Activated CD4-positive, alpha-beta T cell treated with anti-CD3 and anti-CD28 coated beads, Interleukin-2, amount 10 ng/mL, durations not matched to agents 24 days and 14 days (primary cell): ENCODE measurements at places on chromosomes 2 and 18. TPM values are rescaled to one million over a fixed set of nuclear protein-coding genes. Genes with fewer than 3 reads are reported as not detected.

The EML4 gene
- 51.3 and 54.9 TPM in 2 replicates for total RNA-seq

DNA sequence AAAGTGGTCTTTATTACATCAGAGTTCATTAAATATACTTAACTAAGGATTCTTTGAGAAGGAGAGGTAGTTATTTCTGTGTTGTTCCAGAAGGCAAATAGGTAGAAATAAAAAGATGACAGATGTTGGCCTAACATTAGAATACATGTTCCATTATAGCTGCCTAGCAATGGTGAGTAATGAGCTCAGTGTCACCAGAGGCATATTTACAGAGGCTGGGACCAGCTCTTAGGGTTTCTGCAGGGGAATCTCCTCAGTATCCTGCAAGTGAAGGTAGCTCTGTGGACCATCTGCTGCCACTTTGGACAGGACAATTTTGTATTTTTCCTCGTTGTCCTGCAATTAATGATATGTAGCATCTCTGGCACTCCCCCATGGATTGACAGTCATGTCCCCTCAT, 416.0 kb downstream of the THSD7B start:
- no peak for DNase-seq
- H3K27me3 ChIP-seq, result no peaks in the 10 kb centered on the region

DNA sequence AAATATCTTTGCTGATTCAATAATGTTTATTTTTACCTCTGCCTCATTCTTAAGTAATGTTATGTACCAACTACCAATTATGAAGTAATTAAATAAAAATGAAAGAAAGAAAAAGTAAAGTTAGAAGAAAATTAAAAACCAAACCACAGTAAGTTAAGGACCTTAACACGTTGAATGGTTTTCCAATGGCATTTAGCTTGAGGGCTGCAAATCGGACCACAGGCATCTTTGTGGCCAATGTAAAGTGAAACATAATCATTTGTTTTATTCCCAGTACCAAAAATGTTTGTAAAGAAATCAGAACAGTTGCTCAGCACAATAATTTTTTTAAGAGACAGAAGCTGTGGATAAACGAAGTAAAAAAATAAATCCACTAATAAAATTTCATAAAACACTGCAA, 1455.5 kb upstream of the ZEB2 start:
- no peaks in the 10 kb centered on the region for H3K4me1 ChIP-seq
- no peaks in the 10 kb centered on the region for H3K36me3 ChIP-seq
- no peaks in the 10 kb centered on the region for H3K27me3 ChIP-seq
- no peak for DNase-seq
- H3K27ac ChIP-seq, result no peak overlapping the region

DNA sequence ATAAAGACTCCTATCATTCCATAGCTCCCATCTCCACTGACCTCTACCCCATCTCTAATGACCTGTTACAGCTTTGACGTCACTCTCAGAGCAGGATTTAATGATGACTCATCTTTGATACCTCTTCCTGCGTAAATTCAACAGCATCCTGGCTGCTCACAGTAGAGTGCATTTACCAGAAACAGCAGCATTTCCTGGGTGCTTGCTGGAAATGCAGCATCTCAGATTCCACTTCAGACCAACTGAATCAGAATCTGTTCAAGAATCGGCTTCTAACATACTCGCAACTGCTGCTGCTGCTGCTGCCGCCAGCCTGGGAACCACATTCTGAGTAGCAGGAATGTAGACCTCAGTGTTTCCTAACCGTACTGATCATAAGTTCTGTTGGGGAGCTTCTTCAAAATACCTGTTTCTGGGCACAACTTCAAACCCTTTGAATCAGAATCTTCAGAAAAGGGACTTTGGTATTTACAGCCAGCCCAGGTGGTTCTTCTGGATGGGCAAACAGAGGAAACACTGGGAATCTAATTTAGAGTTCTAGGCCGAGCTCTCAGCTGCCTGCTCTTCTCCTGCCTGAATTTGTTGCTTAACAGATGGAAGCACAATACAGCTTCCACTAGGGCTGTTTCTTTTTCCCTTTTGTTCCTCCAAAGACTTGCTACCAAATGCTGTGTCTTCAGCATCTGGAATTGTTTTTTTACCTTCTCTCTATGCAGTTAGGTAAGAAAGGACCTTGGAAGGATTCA, 241.4 kb downstream of the NCKAP5 start:
- H3K4me1 ChIP-seq, result peaks cover 2% of the 10 kb centered on the region
- DNase-seq, result peak; percentile 59
- H3K27me3 ChIP-seq, result no peaks in the 10 kb centered on the region
- no peak overlapping the region for H3K4me3 ChIP-seq

DNA sequence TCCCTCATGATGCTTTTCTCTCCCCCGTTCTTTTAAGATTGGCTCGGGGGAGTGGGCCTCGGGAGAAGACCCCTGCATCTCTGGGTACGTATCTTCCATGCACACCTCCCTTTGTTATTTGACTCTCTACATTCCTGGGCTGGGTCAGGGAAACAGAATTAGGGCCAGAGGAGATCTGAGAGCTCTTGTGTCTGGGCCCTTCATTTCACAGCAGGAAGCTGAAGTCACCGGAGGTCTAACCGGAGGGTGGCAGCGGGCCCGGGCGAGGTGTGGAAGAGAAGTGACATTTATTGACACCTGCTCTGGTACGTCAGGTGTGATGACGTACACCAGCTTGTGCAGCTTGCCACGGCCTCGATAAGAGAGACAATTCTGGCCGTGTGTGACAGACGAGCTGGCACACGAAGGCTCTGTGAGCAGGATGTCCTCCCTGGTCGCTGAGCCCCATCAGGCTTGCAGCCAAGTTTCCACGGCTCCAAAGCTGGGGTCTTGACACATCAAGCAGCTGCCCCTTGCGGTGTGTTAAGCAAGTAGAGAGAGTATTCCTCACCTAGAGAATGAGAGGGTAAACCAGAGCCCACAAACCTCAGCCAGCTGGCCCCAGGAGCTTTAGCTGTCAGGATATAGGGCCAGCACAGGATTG, 30.4 kb downstream of the TOGARAM2 start:
- DNase-seq, result peak; percentile 82
- H3K36me3 ChIP-seq, result no peaks in the 10 kb centered on the region
- no peaks in the 10 kb centered on the region for H3K27me3 ChIP-seq
- H3K4me1 ChIP-seq, result peaks cover 63% of the 10 kb centered on the region
- peak overlapping the region; percentile 80 for H3K27ac ChIP-seq
- peak overlapping the region; percentile 68 for H3K4me3 ChIP-seq
